GM13976 (cell line): ENCODE measurements at places on chromosomes 7 and 10.

DNA sequence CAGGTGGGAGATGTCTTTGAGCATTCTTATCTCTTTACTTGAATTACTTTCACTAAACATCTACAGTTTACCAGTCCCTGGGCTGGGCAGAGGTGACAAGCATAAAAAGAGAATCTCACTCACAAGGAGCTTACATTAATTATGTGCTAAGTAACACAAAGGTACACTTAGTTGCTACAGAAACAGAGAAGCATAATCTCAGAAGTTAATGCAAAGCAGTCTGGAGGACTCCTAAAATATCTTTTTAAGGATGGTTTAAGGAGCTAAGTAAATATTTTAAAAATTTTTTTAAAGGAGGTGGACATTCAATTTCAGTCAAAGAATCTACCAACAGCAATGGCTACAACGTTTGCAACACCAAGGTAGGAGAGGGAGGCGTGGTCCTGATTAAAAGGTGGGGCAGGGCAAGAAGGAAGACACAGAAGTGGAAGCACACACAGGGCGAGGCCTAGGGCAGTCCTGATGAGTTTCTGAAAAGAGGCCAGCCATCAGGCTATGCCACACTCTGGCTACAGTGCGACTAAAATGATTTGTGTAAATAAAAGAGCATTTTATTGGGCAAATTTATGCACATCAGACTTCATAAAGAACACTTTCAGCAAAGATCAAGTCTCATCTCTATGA is 5.3 kb downstream of the LARP4B start:
- no peak for DNase-seq

DNA sequence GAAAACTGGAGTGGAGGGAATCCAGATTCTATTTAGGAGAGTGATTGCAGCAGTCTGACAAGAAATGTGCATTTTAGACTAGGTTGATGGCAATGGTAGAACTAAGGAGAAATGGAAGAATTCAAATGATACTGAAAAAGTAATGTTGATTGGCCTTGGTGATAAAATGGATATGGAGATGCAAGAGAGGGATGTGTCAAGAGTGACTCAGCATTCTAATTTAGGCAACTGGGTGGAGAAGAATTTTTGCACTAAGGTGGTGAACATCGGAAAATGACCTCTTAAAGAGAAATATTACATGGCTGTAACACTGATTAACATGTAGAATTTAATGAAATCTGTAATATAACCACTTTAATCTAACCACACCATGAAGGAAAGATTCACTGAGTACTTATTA is 806.5 kb downstream of the PHTF2 start:
- DNase-seq: no peak

DNA sequence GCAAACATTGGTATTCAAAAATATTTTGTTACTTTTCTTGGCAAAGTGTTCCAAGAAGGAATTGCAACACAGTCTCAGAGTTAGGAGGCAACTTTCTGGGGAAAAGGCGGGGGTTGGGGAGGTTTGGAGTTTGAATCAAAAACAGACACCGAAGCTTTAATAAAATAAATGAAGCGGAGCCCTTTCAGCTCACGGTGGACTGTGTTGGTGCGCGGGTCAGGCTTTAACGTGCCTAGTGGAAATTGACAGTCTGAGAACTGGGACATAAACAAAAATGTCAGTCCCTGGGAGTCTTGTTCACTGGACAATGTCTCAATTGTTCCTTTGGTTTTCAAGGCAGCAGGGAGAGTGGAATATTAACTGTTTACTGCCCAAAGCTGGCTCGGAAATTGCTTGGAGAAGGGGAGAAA is 109.3 kb downstream of the TCF7L2 start:
- no peak for DNase-seq

GRCh38 chr7:106772655-106773108 is 92.4 kb upstream of the PIK3CG start:
- DNase-seq: no peak

GRCh38 chr10:83562381-83562780 is 576.9 kb upstream of the GHITM start:
- no peak for DNase-seq

DNA sequence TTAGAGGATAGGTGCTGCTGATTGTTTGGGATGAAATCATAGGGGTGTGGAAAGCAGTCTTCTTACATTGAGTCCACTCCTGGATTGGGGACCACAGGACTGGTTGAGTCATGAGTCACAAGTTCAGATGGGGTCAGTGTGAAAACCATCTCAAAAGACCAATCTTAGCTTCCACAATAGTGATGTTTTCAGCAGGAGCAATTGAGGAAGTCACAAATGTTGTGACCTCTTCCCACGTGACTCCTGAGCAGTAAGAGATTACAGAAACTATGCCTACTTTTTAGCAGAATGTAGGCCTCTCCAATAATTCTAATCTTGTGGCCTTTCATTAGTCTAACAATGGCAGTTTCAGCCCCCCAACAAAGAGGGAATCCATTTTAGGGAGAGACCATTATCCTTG is 256.9 kb upstream of the CDC14C start:
- no peak for DNase-seq

GRCh38 chr7:74655768-74656440 is 1.6 kb upstream of the GTF2I start:
- no peak for DNase-seq

DNA sequence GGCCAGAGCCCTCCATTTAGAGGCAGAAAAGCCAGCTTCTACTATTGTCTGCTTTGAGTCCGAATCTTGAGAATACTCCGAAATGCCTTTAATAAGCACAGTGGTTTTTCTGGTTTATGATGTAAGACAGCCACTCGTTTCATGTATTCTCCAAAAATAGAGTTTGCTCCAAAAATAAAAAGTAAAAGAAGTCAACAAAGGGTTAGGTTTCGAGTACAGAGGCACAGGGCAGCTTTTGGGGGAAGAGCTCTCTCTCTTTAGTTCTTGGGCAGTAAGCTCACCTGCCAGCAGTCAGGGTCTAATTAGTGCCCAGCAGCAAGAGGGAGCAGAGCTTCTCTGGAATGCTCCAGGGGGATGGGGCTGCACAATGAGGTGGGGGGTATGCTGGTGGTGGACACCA is 20.2 kb downstream of the CREB3L2 start:
- DNase-seq: peak; percentile 66

DNA sequence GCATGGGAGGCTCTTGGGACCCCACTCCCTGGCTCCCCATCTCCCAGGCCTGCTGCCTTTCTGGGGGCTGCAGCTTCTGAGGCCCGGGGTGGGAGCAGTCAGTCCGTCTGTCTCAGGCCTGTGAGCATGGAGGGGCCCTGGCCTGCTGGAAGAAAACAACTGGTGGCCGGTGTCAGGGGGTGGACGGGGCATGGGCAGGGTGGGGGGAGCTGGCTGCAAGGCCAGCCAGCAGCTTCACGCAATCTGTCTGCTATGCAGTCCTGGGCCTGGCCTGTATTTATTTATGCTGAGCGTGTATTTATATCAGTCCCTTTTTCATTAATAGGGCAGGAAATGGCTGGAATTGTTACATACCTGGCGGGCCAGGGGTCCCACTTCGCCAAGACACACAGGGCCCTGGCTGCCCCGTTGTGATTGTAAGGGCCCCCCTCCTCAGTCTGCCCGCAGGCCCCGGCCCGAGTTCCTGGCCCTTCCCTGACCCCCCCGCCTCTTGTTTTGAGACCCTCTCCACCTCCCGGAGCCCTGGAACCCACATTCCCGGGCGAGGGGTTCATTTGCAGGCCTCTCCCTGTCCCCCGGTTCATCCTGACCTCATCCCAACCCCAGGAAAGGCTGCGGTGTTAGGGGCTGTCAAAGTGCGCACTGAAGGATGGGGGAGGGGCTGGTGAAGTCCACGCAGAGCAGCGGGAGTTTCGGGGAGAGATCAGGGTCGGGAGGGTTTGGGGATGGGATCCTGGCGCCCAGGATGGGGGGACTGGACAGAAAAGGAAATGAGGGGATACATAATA is 8.2 kb downstream of the TMEM270 start:
- DNase-seq: no peak

DNA sequence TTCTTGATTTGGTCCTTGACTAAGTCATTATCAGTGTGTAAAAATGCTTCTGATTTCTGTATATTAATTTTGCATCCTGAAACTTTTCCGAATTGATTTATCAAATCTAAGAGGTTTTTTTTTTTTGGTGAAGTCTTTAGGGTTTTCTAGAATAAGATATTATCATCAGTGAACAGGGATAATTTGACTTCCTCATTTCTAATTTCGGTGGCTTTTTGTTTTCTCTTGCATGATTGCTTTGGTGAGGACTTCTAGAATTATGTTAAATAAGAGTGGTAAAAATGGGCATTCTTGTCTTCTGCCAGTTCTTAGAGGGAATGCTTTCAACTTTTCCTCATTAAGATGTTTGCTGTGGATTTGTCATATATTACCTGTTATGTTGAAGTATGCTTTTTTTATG is 170.5 kb downstream of the CCDC7 start:
- no peak for DNase-seq

DNA sequence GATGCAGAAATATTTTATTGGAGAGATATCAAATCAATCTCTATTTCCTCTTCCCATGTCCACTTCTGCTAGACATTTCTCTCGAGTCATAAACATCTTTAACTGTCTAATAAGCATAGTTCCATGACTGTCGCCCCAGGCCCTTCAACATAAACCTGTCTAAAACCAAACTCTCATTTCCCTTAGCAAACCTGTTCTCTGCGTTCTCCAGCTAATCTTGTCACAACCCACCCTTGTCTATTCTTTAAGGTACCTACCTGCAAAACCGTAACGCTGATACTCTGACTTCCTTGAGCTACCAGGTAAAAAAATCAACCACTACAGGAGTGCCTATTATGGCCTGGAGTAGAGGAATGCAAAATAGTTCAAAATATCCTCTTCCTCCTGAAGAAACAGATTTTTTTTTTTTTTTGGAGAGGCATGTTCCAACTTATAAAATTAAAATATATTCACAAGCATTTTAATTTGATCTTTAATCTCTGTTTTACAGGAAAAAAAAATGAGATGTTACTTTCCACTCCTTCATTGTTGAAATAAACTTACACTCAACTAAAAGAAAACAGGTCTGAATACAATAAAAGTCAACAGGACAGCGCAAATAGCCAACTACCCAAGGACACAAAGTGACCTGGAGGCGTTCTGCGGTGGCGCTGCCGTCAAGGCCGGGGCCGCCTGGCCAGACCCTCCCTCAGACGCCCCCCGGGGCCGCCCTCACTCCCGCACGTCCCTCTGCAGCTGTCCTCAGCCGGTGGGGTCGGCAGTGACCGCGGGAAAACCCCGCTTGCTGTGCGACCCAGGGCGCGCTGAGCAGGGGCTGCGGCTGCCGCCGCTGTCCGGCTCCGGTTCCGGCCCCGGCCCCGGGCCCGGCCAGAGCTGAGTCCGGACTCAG is 765 bp downstream of the SLC25A40 start:
- DNase-seq: no peak

- peak; percentile 40 for DNase-seq
Observed at GRCh38 chr10:94630017-94630688, 53.4 kb upstream of the CYP2C18 start.

GRCh38 chr7:155338632-155339320 is 41.1 kb downstream of the INSIG1 start:
- peak; percentile 43 for DNase-seq

GRCh38 chr10:49298671-49298982 is 343 bp upstream of the C10orf71 start:
- no peak for DNase-seq

- DNase-seq: no peak
Observed at GRCh38 chr10:114374053-114374791, 30.1 kb downstream of the AFAP1L2 start.

DNA sequence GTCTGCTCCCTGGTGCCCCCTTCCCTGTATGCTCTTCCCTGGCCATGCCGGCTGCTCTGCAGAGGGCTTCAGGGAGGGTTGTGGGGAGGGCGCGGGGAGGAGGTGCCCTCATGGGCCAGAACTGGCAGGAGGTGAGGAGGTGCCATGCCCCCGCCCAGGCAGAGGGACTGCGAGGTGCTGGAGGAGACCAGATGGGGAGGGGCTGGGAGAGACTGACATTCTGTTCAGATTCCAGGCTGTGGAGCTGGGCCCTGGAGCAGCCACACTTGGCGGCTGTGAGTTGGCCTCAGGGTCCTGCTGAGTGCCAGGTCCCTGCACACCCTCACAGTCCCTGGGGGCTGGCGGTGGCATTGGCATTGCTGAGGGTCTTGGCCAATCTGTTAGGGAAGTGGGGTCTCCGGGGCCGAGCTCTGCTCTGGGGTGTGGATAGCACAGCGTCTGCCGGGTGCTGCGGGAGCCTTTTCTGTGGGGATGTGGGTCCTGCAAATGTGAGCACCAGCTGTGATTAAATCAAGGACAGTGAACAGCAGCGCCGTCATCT is 25.4 kb downstream of the INPP5A start:
- no peak for DNase-seq

GRCh38 chr7:98617960-98618418 is 904 bp downstream of the NPTX2 start:
- DNase-seq: no peak

DNA sequence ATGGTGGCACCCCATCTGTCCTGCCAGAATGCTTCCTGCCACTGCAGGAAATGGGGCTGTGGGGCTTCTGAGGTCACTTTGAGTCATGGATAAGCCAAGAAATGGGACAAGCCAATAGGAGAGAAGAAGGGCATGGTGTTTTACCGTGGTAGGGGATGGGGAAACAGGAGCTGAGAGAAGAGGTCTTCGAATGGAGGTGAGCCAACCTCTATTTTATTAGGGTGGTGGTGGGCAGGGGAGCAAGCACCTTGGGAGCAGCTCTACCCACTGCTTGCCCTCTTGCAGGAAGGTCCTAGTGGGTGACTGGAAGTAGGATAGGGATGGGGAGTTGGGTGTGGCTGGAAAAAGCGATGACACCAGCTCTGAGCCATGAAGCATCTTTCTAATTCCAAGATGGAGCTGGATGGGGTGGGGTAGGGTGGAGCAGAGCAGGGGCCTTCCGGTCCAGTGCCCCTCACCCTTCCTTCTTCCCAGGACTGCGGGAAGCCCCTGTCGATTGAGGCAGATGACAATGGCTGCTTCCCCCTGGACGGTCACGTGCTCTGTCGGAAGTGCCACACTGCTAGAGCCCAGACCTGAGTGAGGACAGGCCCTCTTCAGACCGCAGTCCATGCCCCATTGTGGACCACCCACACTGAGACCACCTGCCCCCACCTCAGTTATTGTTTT is 9.1 kb downstream of the ZYX start:
- DNase-seq: no peak

GRCh38 chr7:82384051-82384464 is 59.5 kb downstream of the CACNA2D1 start:
- no peak for DNase-seq

DNA sequence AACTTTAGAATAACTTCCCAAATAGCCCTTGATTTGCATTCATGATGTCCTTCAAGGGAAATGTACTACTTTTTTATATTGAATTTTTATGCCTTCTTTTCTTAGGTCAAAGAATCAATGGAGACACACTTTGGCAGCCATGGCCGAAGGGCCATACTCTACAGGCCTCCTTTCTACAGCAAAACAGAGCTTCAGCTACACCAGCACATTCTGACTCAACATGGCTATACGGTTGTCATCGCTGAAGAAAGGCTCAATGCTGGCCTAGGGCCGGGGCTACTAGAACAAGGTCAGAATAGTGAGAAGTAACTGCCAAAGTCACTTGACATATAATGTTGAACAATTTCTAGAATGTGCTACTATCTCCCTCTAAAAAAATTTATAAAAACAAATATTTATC is 27.0 kb downstream of the CPED1 start:
- DNase-seq: no peak

GRCh38 chr10:78515038-78515872 is 481.6 kb downstream of the RPS24 start:
- no peak for DNase-seq

- DNase-seq: peak; percentile 78
Observed at GRCh38 chr10:15370856-15371701, at the start of gene FAM171A1. TSS of gene FAM171A1 (minus strand) at chr10:15371289. CDS start at chr10:15371052, 237 bp downstream.
